ENCODE measurements at places on chromosomes 5 and 9. TPM values are rescaled to one million over a fixed set of nuclear protein-coding genes. Genes with fewer than 3 reads are reported as not detected.

The GLRA1 gene
- not detected for total RNA-seq

DNA sequence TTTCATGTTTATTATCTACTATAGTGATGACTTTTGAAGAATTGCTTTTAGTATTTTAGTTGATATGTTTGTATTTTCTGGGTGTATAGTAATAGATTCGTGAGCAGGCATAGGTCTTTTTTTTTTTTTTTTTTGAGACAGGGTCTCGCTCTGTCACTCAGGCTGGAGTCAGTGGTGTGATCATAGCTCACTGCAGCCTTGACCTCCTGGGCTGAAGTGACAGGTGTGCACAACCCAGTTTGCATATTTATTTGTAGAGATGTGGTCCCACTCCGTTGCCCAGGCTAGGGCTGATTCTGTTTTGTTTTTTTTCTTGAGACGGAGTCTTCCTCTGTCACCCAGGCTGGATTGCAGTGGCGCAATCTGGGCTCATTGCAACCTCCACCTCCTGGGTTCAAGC is 11.9 kb downstream of the ERBIN start:
- DNase-seq, result no peak

GRCh38 chr5:137734962-137735554 is 831 bp downstream of the KLHL3 start:
- peak; percentile 44 for DNase-seq

DNA sequence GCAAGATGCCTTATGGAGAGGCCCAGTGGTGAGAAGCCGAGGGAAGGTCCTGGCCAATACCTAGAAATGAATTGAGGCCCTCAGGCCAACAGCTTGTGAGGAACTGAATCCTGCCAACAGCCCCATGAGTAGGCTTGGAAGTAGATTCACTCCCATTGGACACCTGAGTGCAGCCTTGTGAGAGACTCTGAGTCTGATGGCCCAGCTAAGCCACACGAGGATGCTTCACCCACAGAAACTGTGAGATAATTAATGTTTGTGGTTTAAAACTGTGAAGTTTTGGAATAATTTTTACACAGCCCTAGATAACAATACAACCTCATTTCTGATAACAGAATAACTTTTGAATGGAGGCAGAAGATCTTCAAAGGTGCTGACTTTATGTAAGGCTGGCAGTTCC is 65.9 kb upstream of the DAP start:
- no peak for DNase-seq

GRCh38 chr5:73654171-73654811 is 28.3 kb downstream of the ARHGEF28 start:
- peak; percentile 63 for DNase-seq

The HSPB3 gene
- total RNA-seq, result 1.3 TPM

The SCAI gene
- total RNA-seq, result 4.9 TPM

The ASPN gene
- total RNA-seq, result not detected

The FSD1L gene
- 10.7 TPM for total RNA-seq

- no peak for DNase-seq
Observed at GRCh38 chr9:81053298-81054025, 635.9 kb downstream of the TLE1 start.

The CNTNAP3 gene
- 10.2 TPM for total RNA-seq

- DNase-seq, result no peak
Observed at GRCh38 chr5:97979740-97980139, 793.7 kb upstream of the RGMB start.

The TAF11L10 gene
- not detected for total RNA-seq

DNA sequence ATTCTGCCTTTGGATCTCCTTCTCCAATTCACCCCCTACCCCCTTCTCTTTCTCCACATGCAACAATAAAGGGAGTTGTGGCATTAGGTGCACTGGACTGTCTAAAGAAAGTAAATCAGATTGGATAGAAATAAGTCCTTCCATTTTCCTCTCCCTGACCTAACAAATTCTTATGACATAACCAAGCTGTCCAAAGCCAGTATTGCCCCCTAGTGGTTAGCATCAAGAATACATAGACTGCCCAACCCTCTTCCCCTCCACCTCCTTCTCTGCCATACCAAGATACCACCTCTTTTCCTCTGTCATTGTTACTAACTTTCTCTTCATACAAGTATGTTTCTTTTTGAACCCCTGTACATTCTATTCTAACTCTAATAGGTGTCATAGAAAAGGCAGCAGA is 45.7 kb downstream of the PPARGC1B start:
- DNase-seq, result no peak

- DNase-seq, result peak; percentile 62
Observed at GRCh38 chr5:39217365-39218281, 1.7 kb downstream of the FYB1 start.

GRCh38 chr5:157865781-157866180 is 6.8 kb upstream of the CLINT1 start:
- DNase-seq, result no peak

GRCh38 chr9:121369595-121370265 is at the start of gene STOM:
STOM (minus strand) TSS chr9:121370250; CDS start chr9:121370187, 63 bp downstream.
- peak; percentile 85 for DNase-seq

GRCh38 chr9:20557890-20558565 is 64.3 kb downstream of the MLLT3 start:
- no peak for DNase-seq

All from Daoy (cell line).